ENCODE measurements at places on chromosomes 2 and 18.

GRCh38 chr2:7438855-7439254, 521.6 kb downstream of the RNF144A start:
- DNase-seq: no peak

DNA sequence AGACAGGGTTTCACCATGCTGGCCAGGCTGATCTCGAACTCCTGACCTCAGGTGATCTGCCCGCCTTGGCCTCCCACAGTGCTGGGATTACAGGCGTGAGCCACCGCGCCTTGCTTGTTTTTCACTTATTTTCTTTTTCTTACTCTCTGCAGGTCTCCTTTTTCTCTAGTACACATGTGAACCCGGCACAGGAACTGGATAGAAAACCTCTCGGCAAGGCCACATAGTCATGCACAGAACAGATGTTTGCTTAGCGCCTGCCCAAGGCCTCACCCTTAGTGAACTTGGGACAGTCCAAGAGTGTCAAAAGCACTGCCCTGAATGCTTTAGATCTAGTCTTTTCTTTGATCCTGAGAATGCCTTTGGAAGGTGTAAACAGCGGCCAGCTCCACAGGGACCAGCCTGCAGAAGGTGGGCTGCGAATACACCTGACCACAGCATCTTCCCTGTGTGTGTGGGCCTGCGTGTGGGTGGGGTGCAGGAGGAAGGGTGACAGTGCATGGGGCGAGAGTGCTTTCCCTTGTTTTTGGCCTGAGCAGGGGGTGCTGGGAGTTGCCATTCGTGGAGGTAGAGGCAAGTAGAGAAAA, 27.0 kb downstream of the IMPA2 start:
- no peak for DNase-seq

DNA sequence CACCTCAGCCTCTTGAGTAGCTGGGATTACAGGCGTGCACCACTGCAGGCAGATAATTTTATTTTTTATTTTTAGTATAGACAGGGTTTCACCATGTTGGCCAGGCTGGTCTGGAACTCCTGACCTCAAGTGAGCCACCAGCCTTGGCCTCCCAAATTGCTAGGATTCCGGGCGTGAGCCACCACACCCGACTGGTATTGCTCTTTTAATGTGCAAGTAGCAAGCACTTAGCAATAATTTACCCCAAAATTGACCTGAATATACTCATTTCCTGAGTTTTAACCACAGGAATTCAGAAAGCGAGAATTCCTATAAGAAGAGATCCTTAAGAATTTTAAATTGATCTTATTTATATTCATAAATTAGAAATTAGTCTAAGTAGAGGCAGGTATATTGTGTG, 169.1 kb downstream of the CDH2 start:
- no peak for DNase-seq

DNA sequence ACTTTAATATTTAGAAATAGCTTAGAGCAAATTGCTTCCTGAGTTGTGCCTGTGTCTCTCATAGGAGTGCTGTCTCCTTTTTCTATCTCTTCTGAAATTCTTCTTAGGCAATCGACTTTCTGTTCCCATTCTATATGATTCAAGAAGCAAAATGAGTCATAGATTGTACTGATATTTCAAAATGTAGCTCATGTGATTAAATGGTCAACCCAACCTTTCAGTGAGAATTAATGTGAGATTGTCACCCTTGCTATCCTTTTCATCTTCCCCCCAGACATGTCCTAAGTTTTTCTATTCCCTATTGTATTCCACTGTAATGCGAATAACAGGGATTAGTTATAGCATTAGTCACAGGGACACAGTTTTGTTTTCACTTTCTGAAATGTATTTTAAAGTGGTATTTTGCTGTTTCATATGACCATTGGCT, 413.6 kb downstream of the THSD7B start:
- DNase-seq: no peak

GRCh38 chr2:239910851-239911640, 114.1 kb downstream of the NDUFA10 start:
- no peak for DNase-seq
